ENCODE measurements at places on chromosomes 7 and 10.

- DNase-seq, result no peak
Observed at GRCh38 chr10:52653263-52653909, 119.2 kb downstream of the MBL2 start.

GRCh38 chr10:119104654-119105015 lies 722 bp downstream of the DENND10 start:
- DNase-seq, result peak; percentile 38

- no peak for DNase-seq
Observed at GRCh38 chr7:139838876-139839275, 9.8 kb downstream of the TBXAS1 start.

DNA sequence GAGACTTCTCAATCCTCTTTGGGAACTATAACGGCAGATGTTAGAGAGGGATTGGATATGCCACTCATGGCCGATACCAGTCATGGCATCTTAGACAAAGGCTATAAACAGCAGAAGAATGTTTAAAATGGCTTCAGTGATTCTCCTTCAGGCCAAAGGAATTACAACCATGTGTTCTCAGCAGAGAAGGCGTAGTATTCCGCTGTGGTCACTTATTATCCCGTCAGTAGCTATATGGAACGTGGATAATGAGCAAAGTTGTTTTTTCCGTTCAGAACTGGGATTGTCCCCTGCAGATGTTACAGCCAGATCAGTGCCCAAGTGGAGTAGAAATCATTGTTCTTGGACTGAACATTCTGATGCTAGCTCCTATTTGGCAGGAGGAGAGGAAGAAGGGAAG lies 43.1 kb downstream of the TEX36 start:
- DNase-seq, result no peak

DNA sequence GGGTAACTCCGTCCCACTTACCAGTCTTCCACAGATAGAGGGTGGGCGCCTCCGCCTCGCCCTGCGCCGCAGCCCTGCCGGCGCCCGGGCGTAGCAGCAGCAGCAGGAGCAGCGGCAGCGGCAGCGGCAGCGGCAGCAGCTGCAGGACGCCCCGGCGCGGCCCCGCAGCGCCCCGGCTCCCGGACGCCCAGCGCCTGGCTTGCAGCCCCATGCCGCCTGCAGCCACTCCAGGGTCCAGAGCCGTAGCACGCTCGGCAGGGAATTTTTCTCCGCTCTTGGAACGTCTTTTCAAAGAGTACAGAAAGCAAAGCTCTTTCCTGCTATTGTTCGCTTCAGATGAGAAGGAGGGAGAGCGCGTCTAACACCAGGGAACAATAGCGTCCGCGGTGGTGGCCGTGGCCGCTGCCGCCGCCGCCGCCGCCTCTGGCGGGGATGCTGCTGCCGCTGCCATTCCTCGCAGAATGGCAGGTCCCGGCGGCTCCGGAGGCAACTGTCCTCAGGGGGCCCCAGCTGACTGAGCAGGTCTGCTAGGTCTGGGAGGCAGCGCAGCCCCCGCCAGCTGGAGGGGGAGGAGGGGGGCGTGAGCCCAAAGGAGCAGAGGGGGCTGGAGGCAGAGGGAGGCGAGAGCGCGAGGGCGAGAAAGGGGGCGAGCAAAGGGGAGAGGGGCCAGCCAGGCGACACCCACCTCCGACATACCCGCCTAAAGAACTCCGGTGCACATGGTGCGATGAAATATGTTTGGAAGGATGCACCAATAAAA lies at the start of gene THSD7A:
TSS of gene THSD7A (minus strand) at position 463 of the 760 bp plus-strand sequence. CDS start at position 211, 252 bp downstream.
- DNase-seq, result peak; percentile 76
